Muscle of back (tissue), 13 donors: ENCODE measurements at places on chromosomes 1 and 21.

DNA sequence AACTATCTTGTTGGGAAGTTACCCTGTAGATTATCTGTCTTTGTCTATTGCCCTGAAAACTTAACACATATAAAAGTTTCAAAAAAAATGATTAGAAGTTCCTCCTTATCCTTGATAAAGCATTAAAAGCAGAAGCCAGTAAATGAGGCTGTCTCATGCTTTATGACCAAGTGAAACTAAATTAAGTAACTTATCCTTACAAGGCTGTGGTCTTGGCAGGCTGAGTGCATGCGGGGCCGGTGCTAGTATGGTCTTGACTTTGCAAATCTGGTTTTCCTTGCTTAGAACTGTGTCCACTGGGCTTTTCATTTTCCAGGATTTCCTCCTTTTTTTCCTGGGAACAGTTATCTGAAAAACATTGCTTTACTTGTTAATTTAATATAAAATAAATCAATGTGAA lies 43.1 kb downstream of the PCNX2 start:
- no peak for DNase-seq

GRCh38 chr1:109815809-109816174 lies 52.1 kb upstream of the EPS8L3 start:
- no peak for DNase-seq

GRCh38 chr1:241639623-241640148 lies 483 bp downstream of the CHML start:
- no peak for DNase-seq

GRCh38 chr1:218079347-218079746 lies 205.7 kb upstream of the RRP15 start:
- no peak for DNase-seq

DNA sequence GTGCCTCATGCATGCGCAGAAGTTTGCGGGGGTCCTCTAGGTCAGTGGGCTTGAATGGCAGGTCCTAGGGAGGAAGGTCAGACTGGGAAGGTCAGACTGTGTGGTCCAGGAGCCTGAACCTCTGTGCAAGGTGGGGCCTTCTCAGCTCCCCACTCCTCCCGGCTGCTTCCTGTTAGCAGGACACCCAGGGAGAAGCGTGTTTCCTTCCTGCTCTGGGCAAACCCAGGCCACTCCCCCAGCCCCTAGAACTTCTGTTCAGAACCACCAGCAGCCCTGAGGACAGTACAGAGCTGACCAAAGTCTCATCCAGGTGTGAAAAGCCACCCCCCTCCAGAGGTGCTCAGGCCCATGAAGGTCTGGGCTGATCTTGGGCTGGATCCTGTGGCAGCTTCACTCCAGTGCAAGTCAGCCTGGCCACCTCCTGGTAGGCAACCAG lies 29.9 kb downstream of the NAV1 start:
- no peak for DNase-seq

- DNase-seq = peak; percentile 82
These were observed 55.0 kb downstream of the NID1 start for GRCh38 chr1:236009857-236010256.
